ENCODE measurements at places on chromosomes 12 and 14.

- DNase-seq, result no peak
Observed at GRCh38 chr12:68381476-68382219, 49.5 kb upstream of the MDM1 start.

GRCh38 chr12:112401903-112402498 is 7.4 kb downstream of the RPL6 start:
- no peak for DNase-seq

GRCh38 chr12:96473394-96474093 is 15.8 kb upstream of the CFAP54 start:
- DNase-seq, result no peak

- DNase-seq, result no peak
Observed at GRCh38 chr14:41378526-41378925, 228.2 kb upstream of the LRFN5 start.

DNA sequence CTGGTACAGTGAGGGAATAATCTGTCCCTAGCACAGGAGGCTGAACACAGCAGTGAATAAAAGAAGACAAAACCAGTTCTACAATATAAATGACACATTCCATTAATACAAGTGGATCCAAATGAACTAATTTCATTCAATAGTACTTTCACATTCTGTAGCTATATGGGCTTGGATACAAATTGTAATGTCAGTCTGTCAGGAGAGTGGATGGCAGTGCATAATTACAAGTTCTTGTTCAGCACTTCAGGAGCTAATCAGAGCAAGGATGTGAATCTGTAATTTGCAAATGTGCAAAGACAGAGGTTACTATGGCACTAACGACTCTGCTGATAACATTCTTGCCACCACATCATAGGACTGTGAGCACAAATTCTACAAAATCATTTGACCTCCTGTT is 697.9 kb downstream of the DIO2 start:
- DNase-seq, result no peak

DNA sequence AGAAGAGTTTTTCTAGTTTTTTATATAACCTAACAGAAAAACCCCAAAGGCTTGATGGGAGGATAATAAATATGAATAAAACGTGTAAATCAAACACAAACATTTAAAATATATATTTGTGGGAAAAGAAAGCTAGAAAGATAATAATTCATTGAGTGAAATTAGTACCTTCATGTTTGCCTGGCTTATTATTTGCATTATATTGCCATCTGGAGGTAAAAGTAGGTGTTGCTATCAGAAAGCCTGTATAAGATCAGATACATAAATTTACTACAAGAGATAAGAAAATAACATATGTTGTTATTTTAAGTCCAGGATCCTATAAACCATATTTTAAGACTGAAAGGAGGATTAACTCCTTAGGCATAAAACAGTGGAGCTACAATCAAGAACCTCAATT is 77.7 kb downstream of the NTS start:
- no peak for DNase-seq
